Calu3 (cell line): ENCODE measurements at places on chromosomes 2 and 18. TPM values are rescaled to one million over a fixed set of nuclear protein-coding genes. Genes with fewer than 3 reads are reported as not detected.

Gene DOK1
- total RNA-seq: 2.1 and 2.5 TPM in 2 replicates

Gene MEP1B
- total RNA-seq: not detected in 2 replicates

Gene CD8B2
- not detected in 2 replicates for total RNA-seq

Gene EN1
- 2.3 TPM in 2 replicates for total RNA-seq

DNA sequence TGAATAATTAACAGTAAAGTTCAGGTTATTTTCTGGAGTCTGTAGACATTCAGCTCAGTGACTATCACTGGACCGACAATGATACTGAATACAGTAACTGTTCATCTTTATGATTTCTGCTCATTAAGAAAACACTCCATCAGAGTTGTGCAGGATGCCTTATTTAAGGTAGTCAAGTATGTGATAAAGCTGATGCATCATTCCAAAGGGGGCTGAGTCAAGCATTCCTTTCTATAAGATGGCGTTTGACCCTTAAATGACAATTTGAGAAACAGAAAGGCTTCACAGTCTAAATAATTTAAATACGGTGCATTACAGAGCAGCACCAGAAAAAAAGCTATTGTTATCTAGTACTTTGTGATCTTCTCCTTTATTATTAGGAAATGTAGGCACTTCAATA, 131.1 kb downstream of the CDH2 start:
- peaks cover 8% of the 10 kb centered on the region for H3K4me1 ChIP-seq
- no peak overlapping the region for H3K27ac ChIP-seq
- no peaks in the 10 kb centered on the region for H3K27me3 ChIP-seq
- DNase-seq: no peak
- H3K4me3 ChIP-seq: no peak overlapping the region

GRCh38 chr2:187544371-187545080, 9.7 kb downstream of the TFPI start:
- peak overlapping the region; percentile 63 for H3K4me3 ChIP-seq
- peak; percentile 63 for DNase-seq
- H3K27me3 ChIP-seq: no peaks in the 10 kb centered on the region

- H3K27ac ChIP-seq: peak overlapping the region; percentile 86
- H3K27me3 ChIP-seq: no peaks in the 10 kb centered on the region
- peaks cover 43% of the 10 kb centered on the region for H3K36me3 ChIP-seq
- no peak for DNase-seq
- peaks cover 31% of the 10 kb centered on the region for H3K4me1 ChIP-seq
- H3K4me3 ChIP-seq: peak overlapping the region; percentile 86
Measured at GRCh38 chr2:44171018-44171417, 2.3 kb downstream of the PPM1B start.

- H3K36me3 ChIP-seq: peaks cover 8% of the 10 kb centered on the region
- no peak overlapping the region for H3K4me3 ChIP-seq
- no peaks in the 10 kb centered on the region for H3K27me3 ChIP-seq
- H3K4me1 ChIP-seq: peaks cover 60% of the 10 kb centered on the region
- no peak for DNase-seq
Measured at GRCh38 chr18:48490641-48491293, 48.1 kb upstream of the CTIF start.

- no peak for DNase-seq
- no peaks in the 10 kb centered on the region for H3K27me3 ChIP-seq
- H3K4me3 ChIP-seq: no peak overlapping the region
- H3K27ac ChIP-seq: no peak overlapping the region
- no peaks in the 10 kb centered on the region for H3K36me3 ChIP-seq
- no peaks in the 10 kb centered on the region for H3K4me1 ChIP-seq
Measured at GRCh38 chr2:66508484-66509071, 73.7 kb downstream of the MEIS1 start.
